Activated naive CD4-positive, alpha-beta T cell treated with anti-CD3 and anti-CD28 coated beads, Interleukin-2, amount 10 ng/mL, durations not matched to agents 7 days and 5 days (primary cell): ENCODE measurements at places on chromosomes 12 and 14.

- no peaks in the 10 kb centered on the region for H3K4me1 ChIP-seq
- H3K36me3 ChIP-seq = no peaks in the 10 kb centered on the region
- DNase-seq = no peak
- no peak overlapping the region for H3K27ac ChIP-seq
- no peaks in the 10 kb centered on the region for H3K27me3 ChIP-seq
- H3K4me3 ChIP-seq = no peak overlapping the region
These were observed 318.7 kb downstream of the RMST start for GRCh38 chr12:97781342-97781741.

DNA sequence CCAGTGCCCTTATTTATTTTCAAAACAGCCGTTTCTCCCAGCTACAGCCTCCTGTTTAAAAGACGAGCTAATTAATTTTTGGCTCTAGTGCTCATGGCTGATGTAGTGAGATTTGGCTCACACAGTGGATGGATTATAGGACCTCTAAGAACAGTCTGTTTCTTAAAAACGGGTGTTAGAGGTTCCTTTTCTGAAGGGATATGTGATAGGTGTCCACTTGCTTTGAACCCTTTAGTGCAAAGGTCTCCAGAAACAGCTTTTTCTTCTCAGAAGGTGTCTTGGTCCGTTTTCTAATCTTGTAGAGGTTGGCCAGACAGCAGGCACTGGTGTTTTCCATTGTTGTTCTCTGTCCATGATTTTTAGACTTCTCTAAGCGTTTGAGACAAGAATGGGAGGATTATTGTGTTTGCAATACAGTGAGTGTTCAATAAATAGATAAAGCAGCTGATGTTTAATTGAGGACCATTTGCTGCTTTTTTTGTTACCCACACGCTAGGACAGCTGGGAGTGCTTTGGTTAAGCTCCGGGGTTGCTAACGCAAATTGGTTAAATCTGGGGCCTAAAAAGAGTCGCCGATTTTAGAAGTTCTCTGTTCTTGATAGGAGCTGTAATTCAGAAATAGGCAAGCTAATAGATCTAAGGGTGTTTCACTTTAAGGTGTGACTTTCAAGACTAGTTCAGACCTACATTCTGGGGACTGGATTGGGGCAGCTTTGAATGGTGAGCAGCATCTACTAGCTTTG lies 1.0 kb downstream of the BORCS5 start:
- H3K4me3 ChIP-seq = peak overlapping the region; percentile 90
- peaks cover 63% of the 10 kb centered on the region for H3K4me1 ChIP-seq
- H3K27me3 ChIP-seq = no peaks in the 10 kb centered on the region
- H3K36me3 ChIP-seq = peaks cover 10% of the 10 kb centered on the region
- H3K27ac ChIP-seq = peak overlapping the region; percentile 97
- no peak for DNase-seq

- H3K4me3 ChIP-seq = no peak overlapping the region
- H3K27ac ChIP-seq = no peak overlapping the region
- no peaks in the 10 kb centered on the region for H3K36me3 ChIP-seq
- no peaks in the 10 kb centered on the region for H3K27me3 ChIP-seq
These were observed 134.4 kb downstream of the DACT1 start for GRCh38 chr14:58772116-58772515.

DNA sequence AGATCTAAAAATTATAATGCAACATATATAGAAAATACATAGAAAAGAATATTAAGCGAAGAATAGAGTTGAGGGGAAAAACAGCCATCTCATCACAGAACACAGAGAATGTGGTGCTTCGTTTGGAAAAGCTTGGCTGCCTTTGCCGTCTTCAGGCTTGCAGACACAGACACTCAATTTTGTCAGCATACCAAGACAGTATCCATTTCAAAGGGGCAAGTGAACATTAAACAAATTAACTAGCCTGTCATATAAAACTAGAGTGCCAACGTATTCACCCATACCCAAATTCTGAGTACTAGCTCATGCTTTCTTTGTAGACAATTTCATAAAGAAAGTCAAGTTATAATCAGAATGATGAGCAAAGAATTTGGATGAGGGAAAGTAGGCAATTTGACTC lies 40.5 kb downstream of the DMAC2L start:
- H3K4me1 ChIP-seq = peaks cover 3% of the 10 kb centered on the region
- peaks cover 25% of the 10 kb centered on the region for H3K36me3 ChIP-seq
- DNase-seq = no peak

GRCh38 chr12:31368666-31369361 lies 42.9 kb upstream of the SINHCAF start:
- H3K4me1 ChIP-seq = peaks cover 9% of the 10 kb centered on the region
- H3K27ac ChIP-seq = no peak overlapping the region
- no peaks in the 10 kb centered on the region for H3K36me3 ChIP-seq
- H3K4me3 ChIP-seq = no peak overlapping the region

- H3K27ac ChIP-seq = no peak overlapping the region
- H3K4me3 ChIP-seq = no peak overlapping the region
- H3K27me3 ChIP-seq = no peaks in the 10 kb centered on the region
- DNase-seq = no peak
- peaks cover 3% of the 10 kb centered on the region for H3K4me1 ChIP-seq
These were observed 55.0 kb downstream of the TPCN1 start for GRCh38 chr12:113276306-113276705.

GRCh38 chr14:58243790-58244555 lies 670 bp upstream of the PSMA3 start:
- H3K4me1 ChIP-seq = peaks cover 42% of the 10 kb centered on the region
- H3K27me3 ChIP-seq = peaks cover 4% of the 10 kb centered on the region
- no peak for DNase-seq
- peak overlapping the region; percentile 92 for H3K4me3 ChIP-seq

GRCh38 chr12:79071498-79071897 lies 206.9 kb downstream of the SYT1 start:
- H3K27me3 ChIP-seq = no peaks in the 10 kb centered on the region
- H3K36me3 ChIP-seq = no peaks in the 10 kb centered on the region
- H3K27ac ChIP-seq = no peak overlapping the region
